ENCODE measurements at places on chromosomes 3 and 15. TPM values are rescaled to one million over a fixed set of nuclear protein-coding genes. Genes with fewer than 3 reads are reported as not detected.

Gene EPHB1
- not detected for total RNA-seq

Gene C3orf22
- total RNA-seq = not detected

Gene SEMA6D
- total RNA-seq = not detected

Gene CPN2
- total RNA-seq = not detected

Gene NEO1
- total RNA-seq = 0.64 TPM

Gene SKOR1
- total RNA-seq = 0.31 TPM

Gene A4GNT
- total RNA-seq = not detected

Gene KCNH8
- 0.02 TPM for total RNA-seq

Gene TMEM207
- total RNA-seq = not detected

DNA sequence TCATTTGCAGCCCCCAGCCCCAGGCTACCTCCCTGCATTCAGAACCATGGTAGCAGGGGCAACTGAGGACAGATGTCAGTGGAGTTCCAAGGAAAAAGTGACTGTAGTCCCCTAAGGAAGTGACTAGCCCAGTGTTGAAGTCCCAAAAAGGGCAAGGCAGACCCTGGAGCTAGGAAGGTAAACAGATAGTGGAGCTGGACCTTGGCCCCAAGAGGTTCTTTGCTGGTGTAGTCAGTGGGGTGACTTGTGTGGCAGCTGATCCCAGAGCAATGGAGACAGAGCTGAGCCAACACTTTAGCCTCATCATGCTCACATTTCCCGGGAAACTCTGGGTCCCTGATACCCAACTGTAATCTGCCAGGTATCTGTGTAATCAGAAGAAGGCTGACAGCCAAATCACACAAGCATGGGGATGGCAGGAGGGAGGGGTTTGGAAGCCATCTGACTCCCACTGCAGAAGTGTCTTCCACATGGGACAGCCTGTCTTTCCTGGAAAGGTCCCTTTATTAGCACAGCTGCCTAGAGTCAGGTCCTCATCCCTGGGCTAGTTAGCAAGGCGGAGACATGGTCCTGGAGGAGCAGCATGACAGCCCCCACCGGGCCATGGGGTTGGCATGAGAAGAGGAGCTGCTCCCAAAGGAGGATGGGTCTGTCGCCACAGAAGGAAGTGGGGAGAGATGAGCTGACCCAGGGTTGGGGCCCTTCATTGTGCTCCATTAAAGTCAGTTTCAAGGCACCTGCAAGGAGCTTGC lies 39.8 kb downstream of the PXYLP1 start:
- H3K4me3 ChIP-seq = no peak overlapping the region
- no peak for DNase-seq
- no peaks in the 10 kb centered on the region for H3K36me3 ChIP-seq
- no peak overlapping the region for H3K27ac ChIP-seq
- H3K27me3 ChIP-seq = peaks cover 57% of the 10 kb centered on the region

GRCh38 chr3:100775669-100776068 lies 66.4 kb downstream of the TFG start:
- H3K27me3 ChIP-seq = no peaks in the 10 kb centered on the region
- no peak overlapping the region for H3K27ac ChIP-seq
- no peak for DNase-seq
- H3K36me3 ChIP-seq = no peaks in the 10 kb centered on the region
- no peaks in the 10 kb centered on the region for H3K4me1 ChIP-seq
- no peak overlapping the region for H3K4me3 ChIP-seq

- H3K36me3 ChIP-seq = no peaks in the 10 kb centered on the region
- no peaks in the 10 kb centered on the region for H3K4me1 ChIP-seq
- no peak overlapping the region for H3K27ac ChIP-seq
- no peak for DNase-seq
- H3K27me3 ChIP-seq = no peaks in the 10 kb centered on the region
Observed at GRCh38 chr3:149603126-149604074, 54.4 kb downstream of the WWTR1 start.

- peak overlapping the region; percentile 70 for H3K27ac ChIP-seq
- no peaks in the 10 kb centered on the region for H3K36me3 ChIP-seq
- H3K4me1 ChIP-seq = no peaks in the 10 kb centered on the region
- peak; percentile 44 for DNase-seq
- no peaks in the 10 kb centered on the region for H3K27me3 ChIP-seq
Observed at GRCh38 chr3:150495563-150496168, 50.6 kb downstream of the SERP1 start.

- peak overlapping the region; percentile 38 for H3K27ac ChIP-seq
- H3K4me3 ChIP-seq = no peak overlapping the region
- no peaks in the 10 kb centered on the region for H3K36me3 ChIP-seq
- H3K27me3 ChIP-seq = no peaks in the 10 kb centered on the region
- no peak for DNase-seq
Observed at GRCh38 chr3:25944329-25944728, 154.4 kb downstream of the OXSM start.

- no peak overlapping the region for H3K27ac ChIP-seq
- H3K27me3 ChIP-seq = no peaks in the 10 kb centered on the region
- no peak for DNase-seq
- no peaks in the 10 kb centered on the region for H3K4me1 ChIP-seq
Observed at GRCh38 chr3:71152892-71153265, 430.6 kb downstream of the FOXP1 start.

DNA sequence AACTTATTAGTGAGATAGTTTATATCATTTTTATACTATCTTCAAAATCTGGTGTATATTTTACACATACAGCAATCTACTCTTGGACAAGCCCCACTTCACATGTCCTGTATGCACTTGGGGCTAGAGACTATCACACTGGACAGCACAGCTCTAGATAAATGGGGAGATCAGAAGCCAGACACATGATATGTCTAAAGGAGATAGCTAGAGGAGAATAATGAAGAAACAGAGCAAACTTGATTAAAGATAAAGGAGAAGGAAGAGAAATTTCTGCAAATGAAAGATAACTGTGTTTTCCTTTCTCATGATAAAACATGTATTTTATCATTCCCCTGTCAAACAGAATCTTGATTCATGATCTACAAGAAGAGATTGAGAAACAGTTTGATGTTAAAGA lies 13.0 kb downstream of the CPA3 start:
- no peak for DNase-seq
- no peak overlapping the region for H3K27ac ChIP-seq
- no peaks in the 10 kb centered on the region for H3K36me3 ChIP-seq
- no peak overlapping the region for H3K4me3 ChIP-seq

DNA sequence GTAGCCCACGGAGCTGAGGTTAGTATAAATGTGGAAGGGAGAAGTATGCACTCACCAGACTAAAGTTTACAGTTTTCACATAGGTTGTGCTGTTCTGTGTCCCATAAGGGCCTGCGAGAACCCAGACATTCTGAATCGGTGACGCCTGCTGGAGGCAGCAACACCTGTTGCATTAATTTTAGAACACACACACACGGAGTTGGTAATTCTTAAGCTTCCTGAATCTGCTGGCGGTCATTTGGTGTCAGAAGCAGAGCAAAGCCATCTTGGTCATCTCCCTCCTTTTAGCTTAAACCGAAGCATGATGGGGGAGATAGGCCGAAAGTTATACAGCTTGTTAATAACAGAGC lies 41.1 kb upstream of the AP3B2 start:
- H3K4me3 ChIP-seq = peak overlapping the region; percentile 92
- peak overlapping the region; percentile 96 for H3K27ac ChIP-seq
- DNase-seq = no peak
- no peaks in the 10 kb centered on the region for H3K27me3 ChIP-seq
- H3K4me1 ChIP-seq = peaks cover 9% of the 10 kb centered on the region
- H3K36me3 ChIP-seq = peaks cover 52% of the 10 kb centered on the region

DNA sequence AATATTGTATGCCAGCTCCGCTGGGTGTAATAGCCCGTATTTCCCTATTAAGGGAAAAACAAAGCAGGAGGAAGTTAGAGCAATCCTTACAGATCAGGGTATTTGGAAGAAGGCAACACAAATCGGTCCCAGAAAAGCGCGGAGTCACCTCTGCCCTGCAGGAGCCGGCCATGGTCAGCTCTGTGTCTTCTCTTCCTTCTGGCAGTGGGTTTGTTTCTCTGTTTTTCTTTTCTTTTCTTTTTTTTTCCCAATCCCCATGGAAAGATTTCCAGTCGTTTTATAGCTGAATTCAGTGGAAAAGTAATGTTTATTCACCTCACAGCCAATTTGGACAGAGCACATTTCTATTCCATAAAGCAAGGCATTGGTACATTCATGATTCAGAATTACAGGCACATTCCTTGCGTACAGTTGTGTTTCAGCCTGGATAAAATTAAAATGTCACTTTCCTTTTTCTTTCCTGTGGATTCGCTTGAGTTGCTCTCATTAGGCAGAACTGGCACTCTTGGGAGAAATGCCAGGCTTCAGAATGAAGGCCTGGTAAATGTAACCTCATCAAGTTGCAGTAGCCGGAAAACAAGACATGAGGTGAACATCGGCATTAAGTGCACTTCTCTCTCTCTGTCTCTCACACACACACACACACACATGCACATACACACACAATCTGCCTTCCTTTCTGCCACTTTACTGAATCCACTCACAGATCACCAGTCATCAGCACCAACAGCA lies 204.5 kb upstream of the UBE2E1 start:
- H3K27ac ChIP-seq = no peak overlapping the region
- no peaks in the 10 kb centered on the region for H3K36me3 ChIP-seq
- H3K4me3 ChIP-seq = no peak overlapping the region
- no peak for DNase-seq
- peaks cover 15% of the 10 kb centered on the region for H3K27me3 ChIP-seq

- H3K27ac ChIP-seq = peak overlapping the region; percentile 86
- no peak for DNase-seq
- peaks cover 15% of the 10 kb centered on the region for H3K36me3 ChIP-seq
- H3K27me3 ChIP-seq = no peaks in the 10 kb centered on the region
Observed at GRCh38 chr15:90597577-90597976, 67.9 kb downstream of the CRTC3 start.

DNA sequence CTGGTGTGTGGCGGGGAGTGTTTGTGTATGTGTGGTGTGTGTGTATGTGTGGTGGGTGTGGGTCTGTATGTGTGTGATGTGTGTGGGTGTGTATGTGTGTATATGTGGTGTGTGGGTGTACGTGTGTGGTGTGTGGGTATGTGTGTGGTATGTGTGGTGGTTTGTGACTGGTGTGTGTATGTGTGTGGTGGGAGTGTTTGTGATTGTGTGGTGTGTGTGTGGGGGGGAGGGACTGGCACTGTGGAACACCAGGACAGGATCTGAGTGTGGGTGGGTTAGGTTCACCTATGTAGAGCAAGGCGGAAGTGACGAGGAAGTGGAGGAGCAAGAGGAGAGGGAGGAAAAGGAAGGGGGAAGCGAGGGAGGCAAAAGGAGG lies 510.8 kb downstream of the SHQ1 start:
- DNase-seq = no peak
- H3K36me3 ChIP-seq = no peaks in the 10 kb centered on the region
- H3K4me3 ChIP-seq = no peak overlapping the region
- H3K4me1 ChIP-seq = peaks cover 45% of the 10 kb centered on the region
- peak overlapping the region; percentile 61 for H3K27ac ChIP-seq

GRCh38 chr3:159045279-159045885 lies 243.5 kb downstream of the MFSD1 start:
- H3K27me3 ChIP-seq = no peaks in the 10 kb centered on the region
- no peak overlapping the region for H3K4me3 ChIP-seq
- H3K4me1 ChIP-seq = no peaks in the 10 kb centered on the region
- H3K27ac ChIP-seq = no peak overlapping the region

GRCh38 chr15:67512140-67512539 lies 8.8 kb upstream of the C15orf61 start:
- H3K27ac ChIP-seq = no peak overlapping the region
- no peak for DNase-seq
- H3K27me3 ChIP-seq = no peaks in the 10 kb centered on the region
- H3K36me3 ChIP-seq = no peaks in the 10 kb centered on the region

DNA sequence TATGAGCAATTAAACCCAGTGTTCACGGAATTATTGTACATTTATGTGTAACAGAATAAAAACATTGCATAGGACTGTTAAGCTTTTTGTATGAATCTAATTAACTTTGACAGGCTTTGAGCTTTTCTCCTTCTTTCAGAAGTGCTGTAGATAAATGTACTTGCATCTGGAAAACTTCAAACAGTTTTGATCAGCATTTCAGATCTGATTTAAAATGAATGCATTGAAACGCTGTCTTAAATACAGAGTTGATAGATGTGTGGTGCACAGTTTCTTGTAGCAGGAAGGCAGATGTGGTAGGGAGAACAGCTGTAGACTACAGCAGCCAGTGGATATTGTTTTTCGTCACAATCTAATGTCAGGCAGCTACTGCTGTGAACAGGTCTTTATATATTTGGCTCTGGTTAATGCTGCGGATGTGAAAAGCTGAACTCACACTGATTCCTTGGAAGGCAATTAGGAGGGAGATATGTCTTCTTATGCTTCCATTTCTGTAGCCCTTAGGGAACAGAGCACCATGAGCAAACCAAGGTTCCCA lies 193.8 kb upstream of the GOLIM4 start:
- no peak overlapping the region for H3K27ac ChIP-seq
- DNase-seq = no peak
- no peaks in the 10 kb centered on the region for H3K36me3 ChIP-seq
- no peak overlapping the region for H3K4me3 ChIP-seq
- no peaks in the 10 kb centered on the region for H3K27me3 ChIP-seq
- no peaks in the 10 kb centered on the region for H3K4me1 ChIP-seq

- no peak for DNase-seq
- H3K27me3 ChIP-seq = no peaks in the 10 kb centered on the region
- no peak overlapping the region for H3K27ac ChIP-seq
- no peaks in the 10 kb centered on the region for H3K36me3 ChIP-seq
- no peaks in the 10 kb centered on the region for H3K4me1 ChIP-seq
Observed at GRCh38 chr15:36571301-36571700, 8.1 kb upstream of the CDIN1 start.

- DNase-seq = peak; percentile 31
- peaks cover 25% of the 10 kb centered on the region for H3K27me3 ChIP-seq
- H3K4me1 ChIP-seq = no peaks in the 10 kb centered on the region
- peak overlapping the region; percentile 19 for H3K4me3 ChIP-seq
Observed at GRCh38 chr3:53845103-53845880, 927 bp downstream of the CHDH start.

DNA sequence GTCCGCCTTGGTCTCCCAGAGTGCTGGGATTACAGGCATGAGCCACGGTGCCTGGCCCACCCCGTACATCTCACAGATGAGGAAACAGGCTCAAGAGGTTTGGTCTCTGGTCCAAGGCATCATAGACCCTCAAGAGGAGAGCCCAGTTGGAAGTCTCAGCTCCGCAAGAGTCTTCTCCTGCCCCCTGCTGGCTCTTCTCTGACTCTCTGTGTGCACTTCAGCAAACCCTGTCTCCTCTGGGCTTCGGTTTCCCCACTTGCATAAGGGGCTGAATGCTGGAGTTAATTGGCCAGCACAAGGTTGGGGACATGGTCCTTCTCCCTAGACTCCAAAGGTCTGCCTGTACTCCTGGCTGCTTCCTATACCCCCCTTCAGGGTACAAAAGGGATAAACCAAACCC lies 3.9 kb downstream of the MST1R start:
- H3K27me3 ChIP-seq = no peaks in the 10 kb centered on the region
- peaks cover 41% of the 10 kb centered on the region for H3K4me1 ChIP-seq
- no peak overlapping the region for H3K27ac ChIP-seq
- peak; percentile 40 for DNase-seq

GRCh38 chr3:107953722-107954121 lies 137.1 kb downstream of the CD47 start:
- H3K4me3 ChIP-seq = no peak overlapping the region
- DNase-seq = no peak
- H3K27ac ChIP-seq = no peak overlapping the region
- no peaks in the 10 kb centered on the region for H3K4me1 ChIP-seq
- H3K36me3 ChIP-seq = no peaks in the 10 kb centered on the region

Data from K562 (cell line).